Iris pigment epithelial cell (primary cell): ENCODE measurements at places on chromosomes 11 and 22.

DNA sequence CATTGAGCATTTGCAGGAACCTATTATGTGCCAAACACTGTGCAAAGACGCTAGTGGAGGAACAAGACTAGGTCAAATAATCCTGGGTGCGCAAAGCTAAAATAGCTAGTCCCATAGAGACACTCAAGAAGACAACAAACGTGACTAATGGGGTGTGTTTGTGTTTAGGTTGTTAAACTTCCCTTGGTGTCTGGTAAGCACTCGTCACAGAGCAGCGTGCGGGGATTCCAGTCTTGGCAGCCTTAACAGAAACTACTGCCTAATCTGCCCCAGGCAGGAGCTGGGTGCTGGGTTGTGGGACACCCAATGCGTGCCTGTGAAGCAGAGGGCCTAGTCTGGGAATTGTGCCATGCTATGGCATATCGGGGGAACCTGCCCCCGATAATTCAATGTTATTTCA lies 10.8 kb upstream of the CALCB start:
- no peak for DNase-seq

DNA sequence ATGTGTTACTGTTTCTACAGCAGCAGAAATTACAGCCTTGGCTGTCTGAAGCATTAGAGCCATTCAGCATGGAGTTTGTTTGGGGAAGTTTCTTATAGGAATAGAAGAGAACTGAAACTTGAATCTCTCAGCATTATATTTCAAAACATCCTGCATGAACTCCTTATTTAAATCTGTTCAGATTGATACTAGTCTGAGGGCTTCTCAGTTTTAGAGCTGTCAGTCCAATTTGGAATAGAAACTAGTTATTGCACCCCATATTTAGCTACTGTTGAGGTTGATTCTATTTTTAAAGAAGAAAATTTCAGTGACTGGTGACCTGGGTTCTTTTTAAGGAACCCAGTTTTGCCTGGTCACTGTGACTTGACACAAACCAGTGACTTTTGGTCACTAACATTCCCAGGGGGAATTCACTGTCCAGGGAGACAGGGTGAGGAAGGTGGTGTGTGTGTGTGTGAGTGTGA lies 126.0 kb upstream of the TTC12 start:
- DNase-seq = no peak

DNA sequence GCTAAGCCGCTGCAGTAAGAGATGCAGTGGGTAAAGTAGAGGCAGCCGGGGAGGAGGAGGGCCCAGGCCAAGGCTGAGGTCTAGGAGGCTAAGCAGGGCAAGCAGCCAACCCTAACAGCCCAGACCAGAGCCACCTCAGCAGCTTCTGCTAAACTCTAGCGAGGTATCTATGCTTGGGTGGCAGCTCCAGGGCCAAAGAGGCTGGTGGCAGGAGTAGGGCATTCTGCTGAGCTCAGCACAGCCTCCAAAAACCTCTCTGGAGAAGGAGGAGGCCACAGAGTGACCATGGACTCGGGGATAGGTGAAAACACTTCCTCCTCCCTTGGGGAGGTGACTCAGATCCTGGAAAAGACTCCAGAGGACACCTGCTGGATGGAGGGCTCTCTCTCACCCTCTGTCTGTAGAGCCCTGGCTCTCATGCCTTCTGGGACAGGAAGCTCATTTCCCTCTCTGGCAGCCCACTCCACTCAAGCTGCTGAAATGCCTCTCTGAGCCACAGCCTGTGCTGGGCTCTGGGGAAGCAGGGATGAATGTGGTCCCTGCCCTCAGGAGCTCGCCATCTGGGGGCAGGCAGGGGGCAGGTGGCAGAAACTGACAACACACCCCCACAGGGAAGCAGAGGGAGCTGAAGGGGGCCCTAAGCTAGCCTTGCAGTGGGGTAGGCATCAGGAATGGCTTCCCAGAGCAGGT lies 16.5 kb upstream of the TPBGL start:
- no peak for DNase-seq

DNA sequence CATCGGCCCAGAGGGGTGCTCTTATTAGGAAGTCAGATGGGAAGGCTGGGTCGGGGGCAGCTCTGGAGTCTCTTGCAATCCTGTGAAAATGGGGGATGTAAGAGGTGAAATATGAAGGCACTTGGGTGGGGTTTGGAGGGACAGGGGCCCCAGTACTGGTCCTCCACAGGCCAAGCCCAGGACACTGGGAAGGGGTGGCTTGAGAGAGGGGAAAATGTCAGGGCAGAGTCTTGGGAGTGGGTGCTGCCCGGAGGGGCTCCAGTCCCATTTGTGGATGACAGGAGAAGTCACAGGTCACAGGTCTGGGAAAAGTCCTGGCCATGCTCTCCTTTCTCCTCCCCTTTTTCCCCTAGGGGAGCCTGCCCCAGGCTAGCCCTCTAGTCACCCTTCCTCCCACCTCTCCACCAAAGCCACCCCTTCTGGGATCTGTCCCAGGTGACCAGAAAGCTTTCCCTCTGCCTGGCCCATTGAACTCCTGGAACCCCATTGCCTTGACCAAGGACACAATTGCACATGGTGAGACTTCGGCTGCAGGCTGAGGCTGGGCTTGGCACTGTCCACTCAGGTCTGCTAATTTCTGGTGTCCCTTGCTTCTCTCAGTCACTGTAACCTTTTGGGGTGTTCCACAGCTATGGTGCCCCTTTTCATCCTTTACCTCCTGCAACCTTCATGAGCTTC lies 1465.0 kb downstream of the TBC1D22A start:
- no peak for DNase-seq

- DNase-seq = no peak
Measured at GRCh38 chr22:31917227-31917921, 27.0 kb upstream of the YWHAH start.

DNA sequence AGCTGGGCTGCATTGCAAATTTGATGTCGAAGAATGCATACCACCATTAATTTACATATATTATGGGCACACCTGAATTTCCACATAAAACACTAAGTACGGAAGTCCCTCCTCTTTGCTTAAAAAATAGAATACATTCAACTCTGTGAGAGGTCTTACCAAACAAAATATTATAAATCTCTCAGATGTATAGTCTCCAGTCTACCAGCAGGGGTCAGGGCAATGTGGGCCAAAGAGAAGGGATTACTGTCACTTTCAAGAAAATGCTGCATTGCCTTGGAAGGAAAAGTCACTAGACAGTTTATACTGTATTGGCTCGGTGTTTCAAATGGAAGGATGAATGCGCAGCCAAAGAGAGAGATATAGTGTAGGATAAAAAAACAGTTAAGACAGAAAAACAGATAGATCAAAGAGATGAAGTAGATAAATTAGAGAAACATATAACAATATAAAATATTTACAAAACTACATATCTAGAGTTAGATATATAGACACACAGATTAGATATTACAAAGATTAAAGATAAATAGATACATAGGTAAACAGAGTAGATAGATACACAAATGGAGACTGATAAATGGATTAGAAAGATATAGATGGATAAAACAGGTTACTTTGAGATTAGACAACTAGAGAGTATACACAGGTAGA lies 20.9 kb downstream of the SERGEF start:
- DNase-seq = peak; percentile 68

DNA sequence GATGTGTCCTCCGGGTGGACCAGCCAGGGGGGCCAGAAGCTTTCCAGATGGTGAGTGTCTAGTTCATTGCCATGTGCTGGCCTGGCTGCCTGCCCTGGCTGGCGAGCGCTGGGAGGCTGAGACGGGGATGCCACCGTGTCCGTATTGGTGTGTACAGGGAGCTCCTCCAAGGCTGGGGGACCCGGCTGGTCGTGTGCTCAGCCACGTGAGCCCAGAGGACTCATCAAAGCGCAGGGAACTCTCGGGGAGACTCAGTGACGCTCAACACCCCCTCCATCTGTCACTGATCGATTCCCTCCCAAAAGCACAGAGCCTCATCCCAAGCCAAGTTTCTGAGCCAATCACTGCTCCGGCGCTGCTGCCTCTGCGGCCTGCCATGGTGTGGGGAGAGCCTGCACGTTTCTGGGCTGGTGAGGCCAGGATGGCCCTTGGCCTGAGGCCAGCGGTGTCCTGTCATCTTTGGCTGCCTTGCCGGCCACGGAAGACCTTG lies 423.7 kb downstream of the SHANK2 start:
- no peak for DNase-seq

GRCh38 chr11:33128739-33129138 lies 32.5 kb downstream of the CSTF3 start:
- DNase-seq = no peak

DNA sequence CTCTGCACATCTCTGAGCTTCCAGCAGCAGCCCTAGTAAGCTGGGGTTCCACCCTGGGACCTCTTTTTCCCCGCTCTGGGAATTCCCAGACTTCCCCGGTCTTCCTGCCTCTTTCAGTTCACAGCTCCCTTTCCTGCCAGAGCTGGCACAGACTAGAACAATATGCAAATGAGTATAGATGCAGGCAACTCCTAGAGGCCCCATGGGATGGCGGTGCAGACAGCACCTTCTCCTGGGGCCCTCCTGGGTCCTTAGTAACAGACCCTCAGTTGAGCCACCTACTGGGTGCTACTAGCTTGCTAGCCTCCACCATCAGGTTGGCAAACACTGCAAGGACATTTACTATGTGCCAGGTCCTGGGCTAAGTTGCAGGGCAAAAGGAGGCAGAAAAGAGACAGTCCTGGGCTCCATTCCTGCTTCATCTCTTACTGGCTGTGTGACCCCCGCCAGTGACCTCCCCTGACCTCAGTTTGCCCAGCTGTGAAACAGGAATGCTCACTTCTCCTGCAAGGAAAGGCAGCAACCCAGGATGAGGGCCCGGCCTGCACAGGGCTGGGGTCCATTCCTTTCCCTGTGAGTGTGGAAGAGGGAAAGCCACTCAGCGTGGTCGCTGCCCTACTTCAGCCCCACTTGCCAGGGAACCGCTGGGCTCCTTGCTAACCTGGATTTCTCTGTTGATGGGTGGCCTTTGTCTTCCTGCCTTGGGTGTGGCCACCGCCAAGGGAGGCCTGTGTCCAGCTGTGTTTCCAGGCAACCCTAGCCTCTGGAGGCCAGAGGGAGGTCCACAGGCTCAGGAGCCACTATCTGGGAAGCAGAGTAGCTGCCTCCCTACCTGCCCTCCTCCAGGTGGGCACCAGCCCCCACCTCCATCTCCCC lies 7.3 kb downstream of the RELT start:
- no peak for DNase-seq
